ENCODE measurements at places on chromosomes 12 and 14. TPM values are rescaled to one million over a fixed set of nuclear protein-coding genes. Genes with fewer than 3 reads are reported as not detected.

Gene RNF212B
- not detected for total RNA-seq

Gene RAB2B
- total RNA-seq, result 17.4 TPM

Gene CPNE6
- not detected for total RNA-seq

Gene MORN3
- total RNA-seq, result 0.79 TPM

Gene KRT81
- 0.13 TPM for total RNA-seq

Gene NEUROD4
- not detected for total RNA-seq

Gene GYS2
- 0.26 TPM for total RNA-seq

- DNase-seq, result no peak
Measured at GRCh38 chr12:112751844-112752243, 39.7 kb upstream of the RPH3A start.

GRCh38 chr14:46788994-46789393 is 137.4 kb upstream of the RPL10L start:
- peak; percentile 26 for DNase-seq

DNA sequence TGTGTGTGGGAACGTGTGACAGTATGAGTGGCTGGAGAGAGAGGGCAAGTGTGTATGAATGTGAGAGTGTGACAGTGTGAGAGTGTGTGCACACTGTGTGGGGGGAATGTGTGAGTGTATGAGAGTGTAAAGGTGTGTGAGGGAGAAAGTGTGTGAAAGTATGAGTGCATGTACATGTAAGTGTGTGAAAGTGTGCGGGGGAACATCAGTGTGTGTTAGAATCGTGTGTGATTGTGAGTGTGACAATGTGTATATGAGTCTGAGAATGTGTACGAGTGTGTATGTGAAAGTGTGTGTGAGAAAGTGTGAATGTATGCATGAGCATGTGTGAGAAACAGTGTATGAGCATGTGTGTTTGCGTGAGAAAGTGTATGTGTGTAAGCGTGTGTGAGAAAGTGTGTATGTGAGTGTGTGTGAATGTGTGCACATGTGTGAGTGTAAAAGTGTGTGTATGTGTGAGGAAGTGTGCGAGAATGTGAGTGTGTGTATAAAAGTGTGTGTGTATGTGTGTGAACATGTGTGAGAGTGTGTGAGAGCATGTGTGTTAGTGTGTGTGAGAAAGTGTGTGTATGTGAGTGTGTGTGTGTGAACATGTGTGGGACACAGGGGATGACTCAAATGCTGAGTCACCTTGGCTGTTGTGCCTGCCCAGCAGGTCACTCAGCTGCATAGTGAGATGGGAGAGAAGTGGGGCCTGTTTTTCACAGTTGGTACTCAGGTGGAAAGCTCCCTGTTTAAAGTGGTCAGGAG is 220.5 kb upstream of the TBX3 start:
- DNase-seq, result no peak

DNA sequence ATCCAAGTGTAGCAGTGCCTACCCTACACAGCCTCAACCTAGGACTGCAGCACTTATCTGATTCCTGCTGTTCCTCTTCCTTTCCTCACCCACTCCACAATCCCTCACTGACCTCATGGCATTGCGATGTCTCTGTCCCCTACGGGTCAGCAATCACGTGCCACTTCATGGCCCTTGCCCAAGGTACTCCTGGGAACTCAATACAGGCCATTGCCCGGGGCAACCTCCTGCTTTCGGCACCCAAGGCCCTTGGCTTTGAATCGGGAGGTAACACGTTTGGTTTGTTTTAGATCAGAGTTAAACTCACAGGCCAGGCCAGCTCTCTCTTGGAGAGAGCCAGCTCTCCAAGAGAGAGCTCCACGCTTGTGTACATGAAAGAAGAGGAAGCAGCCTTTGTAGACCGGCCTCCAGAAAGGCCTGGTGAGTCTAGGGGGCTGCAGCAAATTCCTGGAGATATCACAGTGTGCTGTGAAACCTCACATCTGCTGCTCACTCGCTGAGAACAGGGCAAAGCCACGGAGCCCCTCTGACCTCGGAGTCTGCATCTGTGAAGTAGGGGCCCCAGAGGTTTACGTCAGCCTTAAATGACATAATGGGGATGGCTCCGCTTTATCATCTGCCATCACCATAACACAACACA is 12.2 kb downstream of the CLMN start:
- DNase-seq, result no peak

DNA sequence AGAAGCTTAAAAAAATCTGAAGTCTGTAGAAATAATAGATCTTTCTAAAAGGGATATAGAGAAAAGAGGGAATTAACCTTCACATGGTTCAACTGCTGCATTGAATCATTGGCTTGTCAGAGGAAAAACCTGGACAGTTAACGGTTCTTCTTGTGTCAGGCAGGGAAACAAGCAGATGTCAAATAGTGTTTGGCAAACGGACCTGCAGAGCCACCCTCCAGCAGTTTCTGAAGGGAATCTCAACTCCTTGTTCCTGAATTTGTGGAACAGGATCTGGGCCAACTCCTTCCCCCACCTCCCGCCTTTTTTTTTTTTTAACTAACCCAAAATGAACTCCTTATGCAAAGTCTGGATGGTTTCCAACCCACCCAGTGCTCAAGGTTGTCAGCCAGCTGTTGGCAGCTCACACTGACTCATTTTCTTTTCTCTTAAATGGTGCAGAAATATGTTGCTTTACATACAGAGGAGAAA is 187.3 kb downstream of the CAND1 start:
- DNase-seq, result peak; percentile 68

- DNase-seq, result no peak
Measured at GRCh38 chr12:67523538-67523937, 125.0 kb upstream of the DYRK2 start.

GRCh38 chr12:62363506-62363905 is 103.1 kb upstream of the MON2 start:
- DNase-seq, result no peak

DNA sequence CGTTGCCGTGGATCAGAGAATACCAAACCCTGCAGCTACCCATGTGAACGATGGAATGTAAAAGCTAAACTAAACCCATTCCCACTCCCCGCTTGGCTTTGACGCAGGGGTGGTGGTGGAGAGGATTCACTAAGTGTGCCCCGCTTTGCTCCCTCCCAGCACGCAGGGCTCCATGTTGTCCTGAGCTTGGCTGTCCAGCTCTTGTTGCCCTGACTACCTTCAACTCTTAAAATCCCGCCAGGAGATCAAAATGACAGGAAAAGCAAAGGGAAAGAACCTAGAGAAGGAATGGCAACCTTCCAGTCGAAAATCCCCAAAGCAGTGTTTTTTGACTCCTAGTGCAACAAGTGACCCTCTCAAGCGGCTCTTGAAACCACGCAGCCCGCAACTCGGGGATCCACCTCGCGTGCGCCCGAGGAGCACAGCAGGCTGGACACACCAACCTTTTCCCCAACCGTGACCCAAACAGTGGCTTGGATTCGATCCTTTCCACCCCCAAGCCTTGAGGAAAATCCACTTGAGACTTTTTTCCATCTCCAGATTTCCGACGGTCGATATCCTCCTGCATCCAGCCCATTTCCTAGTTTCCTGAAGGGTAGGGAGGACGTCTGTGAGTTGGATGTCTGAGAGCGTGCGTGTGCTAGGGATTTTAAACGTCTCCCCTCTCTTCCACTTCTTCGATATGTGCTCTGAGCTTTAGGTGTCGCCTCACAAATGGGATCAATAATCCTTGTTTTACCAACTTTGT is 1.4 kb downstream of the SYT10 start:
- DNase-seq, result no peak

- DNase-seq, result no peak
Measured at GRCh38 chr14:89498878-89499277, 81.8 kb upstream of the FOXN3 start.

GRCh38 chr14:60183741-60184140 is 18.5 kb upstream of the DHRS7 start:
- DNase-seq, result peak; percentile 72

DNA sequence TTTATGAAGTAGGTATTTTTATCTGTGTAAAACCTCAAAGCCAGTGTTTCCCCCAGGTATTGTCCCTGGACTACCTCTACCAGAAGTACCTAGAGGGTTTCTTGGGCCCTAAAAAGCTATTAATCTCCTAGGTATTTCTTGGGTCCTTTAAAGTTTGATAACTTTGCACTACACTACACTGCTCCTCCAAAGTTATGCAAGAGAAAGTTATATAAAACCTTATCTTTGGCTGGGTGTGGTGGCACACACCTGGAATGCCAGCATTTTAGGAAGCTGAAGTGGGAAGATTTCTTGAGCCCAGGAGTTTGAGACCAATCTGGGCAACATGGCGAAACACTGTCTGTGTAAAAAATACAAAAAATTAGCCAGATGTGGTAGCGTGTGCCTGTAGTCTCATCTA is 34.9 kb downstream of the PTPN21 start:
- DNase-seq, result no peak

- no peak for DNase-seq
Measured at GRCh38 chr14:78314484-78314883, 144.3 kb downstream of the NRXN3 start.

- peak; percentile 56 for DNase-seq
Measured at GRCh38 chr14:68794851-68795596, 2.2 kb upstream of the ZFP36L1 start.

DNA sequence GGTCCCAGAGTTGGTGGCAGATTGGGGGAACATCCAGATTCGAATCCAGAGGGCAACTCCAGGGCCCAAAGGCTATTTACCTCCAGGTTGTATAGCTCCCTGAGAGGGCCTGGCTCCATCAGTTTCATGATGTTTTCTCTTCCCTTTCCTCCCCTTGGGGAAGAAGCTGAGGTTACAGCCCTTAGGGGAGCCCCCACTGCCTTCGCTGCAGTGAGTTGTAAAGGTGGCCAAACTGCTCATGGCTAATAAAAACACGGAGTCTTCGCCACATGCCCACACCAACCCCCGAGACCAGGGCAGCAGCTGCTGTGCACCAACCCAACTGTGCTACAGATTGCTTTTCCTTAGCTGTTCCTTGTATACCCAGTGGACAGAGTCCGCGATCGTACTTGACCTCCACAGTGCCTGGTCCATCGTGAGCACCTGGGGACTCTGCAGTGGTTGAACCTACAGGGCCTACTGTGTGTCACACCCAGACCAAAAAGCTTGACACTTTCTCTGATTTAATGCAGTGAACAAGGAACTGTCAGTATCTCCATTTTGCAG is 20.9 kb downstream of the GALNT16 start:
- no peak for DNase-seq

DNA sequence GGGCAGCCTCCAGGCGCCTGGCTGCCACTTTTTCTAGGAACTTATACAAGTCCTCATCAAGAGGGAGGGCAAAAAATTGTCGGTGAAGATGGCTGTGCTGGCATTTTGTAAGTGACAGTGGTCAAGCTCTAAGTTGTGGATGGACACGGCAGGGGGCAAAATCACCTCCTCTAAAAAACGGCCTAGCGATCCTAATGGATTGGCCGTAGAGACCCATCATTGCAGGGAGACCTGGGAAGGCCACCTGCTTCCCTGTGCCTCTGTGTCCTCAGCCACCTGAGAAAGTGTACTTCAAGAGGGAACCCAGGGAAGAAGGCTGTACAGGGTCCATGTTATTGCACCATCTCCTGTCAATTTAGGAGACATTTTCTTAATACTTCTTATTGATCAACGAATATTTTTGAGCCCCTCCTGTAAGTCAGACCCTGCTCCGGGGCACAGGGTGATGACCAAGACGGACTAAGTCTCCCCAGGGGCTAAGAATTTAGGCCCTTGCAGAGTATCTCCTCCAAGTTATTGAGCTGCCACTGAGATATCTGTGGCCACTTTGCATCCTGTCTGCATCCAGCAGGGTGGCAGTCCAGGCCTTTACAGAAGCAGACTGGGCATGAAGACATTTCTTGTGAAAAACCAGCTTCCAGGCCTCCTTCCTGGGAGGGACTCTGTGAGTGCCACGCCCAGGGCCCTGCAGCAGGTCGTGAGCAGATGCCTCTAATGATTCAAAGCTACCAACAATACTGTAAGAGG is 40.5 kb downstream of the PSMA6 start:
- DNase-seq, result peak; percentile 77

DNA sequence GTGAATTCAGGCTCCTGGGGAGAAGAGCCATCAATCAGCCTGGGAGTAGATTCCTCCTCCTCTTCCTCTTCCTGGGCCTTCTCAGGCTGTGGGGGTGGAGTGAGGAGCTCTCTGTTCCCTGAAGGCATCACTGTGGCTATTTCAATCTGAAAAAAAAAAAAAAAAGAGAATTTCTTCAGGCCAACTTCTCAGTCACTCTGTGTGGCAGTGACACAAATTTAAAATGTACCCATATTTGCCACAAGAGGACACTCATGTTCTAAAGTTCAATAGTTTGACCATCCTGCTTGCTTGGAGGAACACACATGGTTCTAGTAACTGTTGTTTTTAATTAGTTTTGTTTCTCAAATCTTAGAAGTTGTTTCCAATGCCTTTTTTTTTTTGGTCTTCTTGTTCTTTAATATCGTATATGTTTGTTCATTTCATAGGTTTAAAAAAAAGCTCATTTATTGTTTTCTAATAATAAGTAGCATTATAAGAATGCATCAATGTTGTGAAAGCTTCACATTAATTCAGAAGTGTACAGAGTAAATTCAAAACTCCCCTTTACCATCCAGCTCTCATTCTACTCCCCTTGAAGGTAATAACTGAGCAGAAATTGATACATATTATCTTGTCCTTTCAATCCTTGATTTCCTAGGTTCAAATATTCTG is 23.3 kb upstream of the CCER1 start:
- DNase-seq, result peak; percentile 49

DNA sequence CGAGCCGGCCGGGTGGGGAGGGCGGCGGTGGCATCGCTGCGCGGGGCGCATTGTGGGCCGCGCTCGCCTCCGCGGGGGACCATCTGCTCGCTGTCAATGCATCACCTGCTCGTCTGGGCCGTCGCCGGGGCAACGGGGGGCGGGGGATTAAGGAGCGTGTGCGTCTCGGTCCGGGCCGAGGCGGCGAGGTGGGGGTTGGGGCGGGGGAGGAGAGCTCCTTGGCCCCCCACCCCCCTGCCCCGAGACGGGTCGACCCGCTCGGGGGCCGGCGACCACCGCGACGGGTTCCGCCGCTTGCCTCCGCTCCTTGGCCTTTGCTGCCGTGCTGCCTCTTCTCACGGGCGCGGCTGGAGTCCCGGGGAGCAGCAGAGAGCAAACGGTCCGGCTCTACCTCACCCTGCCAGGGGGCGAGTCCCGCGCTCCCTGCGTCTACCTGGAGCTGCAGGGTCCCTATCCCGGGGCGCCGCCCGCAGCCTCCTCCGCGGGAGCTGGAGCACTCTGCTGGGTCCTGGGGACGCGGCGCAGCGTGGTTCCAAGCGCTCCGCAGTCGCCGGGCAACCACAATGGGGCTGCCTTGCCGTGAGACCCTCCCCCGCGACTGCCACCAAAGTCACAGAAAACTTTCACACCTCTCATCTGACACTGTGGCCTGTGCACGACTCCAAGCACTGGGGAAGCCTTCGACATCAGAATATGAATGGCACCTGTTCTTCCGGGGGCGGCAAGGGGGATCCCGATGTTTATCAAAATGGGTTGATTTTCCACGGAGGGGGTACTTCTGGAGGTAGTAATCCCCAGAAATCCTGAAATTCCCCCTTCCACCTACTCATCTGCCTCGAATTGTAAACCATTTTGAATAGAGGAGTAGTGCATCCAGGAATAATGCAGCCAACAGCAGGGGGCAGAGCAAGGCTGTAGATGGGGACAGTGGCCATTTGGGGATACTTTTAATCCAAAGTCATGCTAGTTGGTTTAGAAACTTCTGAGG is at the start of gene C12orf42:
Gene C12orf42, minus strand, starts transcription at position 500 of the 988 bp plus-strand sequence. CDS start 17,542 bp downstream, outside the sequence.
- peak; percentile 56 for DNase-seq

Data from bronchial epithelial cell (primary cell).